ENCODE measurements at places on chromosomes 5 and 9.

DNA sequence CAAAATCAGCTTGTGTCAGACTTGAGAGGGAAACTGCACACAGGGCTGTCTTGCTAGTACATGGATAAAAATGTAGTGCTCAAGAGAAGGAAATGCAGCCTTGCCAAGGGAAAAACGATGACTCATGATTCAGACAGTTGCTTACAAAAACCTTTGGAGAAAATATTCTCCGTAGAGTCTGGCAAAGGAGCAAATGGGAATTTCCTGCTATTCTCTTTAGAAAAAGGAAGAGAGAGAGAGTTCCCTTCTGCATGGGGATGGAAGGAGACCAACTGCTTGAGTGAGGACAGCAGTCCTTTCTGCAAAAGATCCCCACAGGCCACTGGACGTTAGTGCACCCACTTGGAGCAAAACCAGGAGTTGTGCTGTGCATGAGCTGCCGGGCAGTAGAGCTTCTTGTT, 7.6 kb downstream of the IFNB1 start:
- no peak for DNase-seq

- no peak for DNase-seq
These were observed 18.2 kb upstream of the ZNF618 start for GRCh38 chr9:113857875-113858274.

DNA sequence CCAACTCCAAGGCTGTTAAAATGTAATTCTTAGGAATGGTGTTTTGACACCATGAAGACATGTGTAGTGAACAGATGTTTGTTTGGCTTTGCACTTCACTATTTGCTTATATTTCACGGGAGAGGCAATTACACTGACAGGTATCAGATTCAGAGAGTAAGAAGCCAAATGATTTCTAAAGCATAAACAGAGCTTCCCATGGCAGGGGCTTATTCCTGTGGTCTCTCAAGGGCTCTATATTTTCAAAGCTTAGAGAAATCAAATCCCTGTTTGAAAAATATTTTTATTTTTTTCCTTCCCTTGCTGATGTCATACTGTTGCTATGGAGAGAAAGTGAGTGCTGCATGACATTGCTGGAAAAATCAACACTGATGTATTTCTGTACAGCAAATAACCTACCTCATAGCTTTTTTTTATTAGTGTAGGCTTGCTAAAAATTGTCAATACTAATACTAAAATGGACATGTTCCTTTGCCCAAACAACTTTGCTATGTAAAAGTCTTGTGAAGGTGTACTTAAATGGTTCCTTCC, 161.4 kb downstream of the GIN1 start:
- no peak for DNase-seq

DNA sequence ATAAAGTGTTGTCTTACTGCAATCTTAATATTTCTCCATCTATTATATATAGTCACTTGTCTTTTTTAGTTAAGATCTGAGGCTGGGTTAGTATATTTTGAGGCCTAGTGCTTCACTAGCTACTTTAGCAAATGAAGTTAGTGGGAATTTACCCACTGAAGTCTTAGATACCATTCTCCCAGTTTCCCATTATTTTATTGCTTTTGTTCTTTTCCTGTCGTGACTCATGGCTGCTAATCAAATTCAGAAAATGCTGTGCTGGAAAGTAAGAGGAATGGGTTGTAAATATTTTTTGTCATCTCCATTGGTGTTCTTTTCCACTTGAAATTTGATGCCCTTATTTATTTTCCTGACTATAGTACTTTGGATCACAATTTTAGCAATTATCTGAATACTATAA, 14.2 kb downstream of the TCERG1 start:
- DNase-seq, result no peak

- no peak for DNase-seq
These were observed 422.7 kb downstream of the TLE1 start for GRCh38 chr9:81266674-81267073.

- no peak for DNase-seq
These were observed 133.6 kb upstream of the IER5L start for GRCh38 chr9:129311643-129312042.

DNA sequence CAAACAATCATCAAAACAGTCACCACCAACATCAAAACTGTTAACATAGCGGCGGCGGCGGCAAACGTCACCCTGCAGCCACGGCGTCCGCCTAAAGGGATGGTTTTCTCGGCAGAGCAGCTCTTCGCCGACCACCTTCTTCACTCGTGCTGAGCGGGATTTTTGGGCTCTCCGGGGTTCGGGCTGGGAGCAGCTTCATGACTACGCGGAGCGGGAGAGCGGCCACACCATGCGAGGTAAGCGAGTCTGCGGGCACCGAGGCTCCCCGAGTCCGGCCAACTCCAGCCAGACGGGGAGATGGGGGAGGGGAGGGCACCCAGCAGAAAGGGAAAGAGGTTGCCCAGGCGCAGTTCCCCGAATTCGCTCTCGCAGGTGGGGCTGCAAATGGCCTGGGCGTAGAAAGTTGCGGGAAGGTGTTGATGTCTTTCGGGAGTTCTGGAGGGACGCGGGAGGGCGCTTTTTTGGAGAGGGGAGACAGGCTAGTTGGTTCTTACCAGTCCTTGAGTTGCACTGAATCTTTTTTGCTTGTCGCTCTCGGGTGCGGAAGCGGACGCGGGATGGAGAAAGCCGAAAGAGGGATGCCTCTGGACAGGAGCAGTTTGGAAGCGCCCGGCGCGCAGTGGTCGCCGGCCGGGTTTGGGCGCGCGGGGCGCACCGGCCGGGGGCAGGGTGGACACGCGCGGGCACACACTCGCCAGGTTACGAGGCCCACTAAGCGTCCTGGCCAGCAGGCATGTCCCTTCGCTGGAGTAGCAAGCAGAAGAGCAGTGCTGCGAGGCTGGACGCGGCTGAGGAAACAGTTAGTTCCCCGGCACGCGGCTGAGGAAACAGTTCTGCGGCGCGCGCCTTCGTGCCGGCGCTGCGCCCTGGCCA, 849 bp downstream of the RORB start:
- DNase-seq, result no peak

GRCh38 chr5:150148117-150148927, 7.3 kb downstream of the PDGFRB start:
- no peak for DNase-seq

DNA sequence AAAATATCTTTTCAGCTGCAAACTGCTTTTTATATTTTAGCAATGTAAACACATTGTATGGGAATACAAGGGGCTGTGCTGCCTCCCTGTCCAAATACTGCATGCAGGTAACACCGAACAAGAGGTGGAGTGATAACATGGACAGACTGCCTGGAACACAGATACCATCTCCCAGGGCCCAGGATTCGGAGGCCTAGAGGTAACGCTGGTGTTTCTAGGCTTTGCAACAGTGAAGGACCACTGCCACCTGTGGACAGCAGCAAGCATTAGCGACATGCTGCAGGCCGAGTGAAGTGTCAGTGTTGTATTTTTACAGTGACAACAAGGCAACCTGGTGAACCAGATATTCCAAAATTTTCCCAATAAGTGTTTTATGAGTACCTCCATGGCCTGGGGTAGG, 379.1 kb downstream of the DMRT2 start:
- no peak for DNase-seq

DNA sequence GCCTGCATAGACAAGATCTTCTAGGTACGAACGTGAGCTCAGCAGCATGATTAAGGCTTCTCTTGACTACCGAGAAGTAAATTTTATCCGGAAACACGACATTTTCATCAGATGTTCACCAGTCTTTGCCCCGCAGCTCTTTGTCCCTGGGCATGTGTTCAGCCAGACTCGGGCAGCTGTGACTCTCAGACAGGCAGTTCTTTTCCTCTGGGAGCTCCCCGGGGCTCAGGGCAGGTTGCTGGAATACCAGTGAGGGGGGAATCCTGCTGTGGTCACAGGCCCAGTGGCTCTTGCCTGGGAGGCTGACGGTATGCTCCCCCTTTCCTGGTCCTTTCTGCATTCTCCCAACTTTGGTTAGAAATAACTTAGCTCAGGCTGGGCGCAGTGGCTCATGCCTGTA, 186.1 kb downstream of the GNA14 start:
- DNase-seq, result no peak

- DNase-seq, result no peak
These were observed 212.0 kb upstream of the POU5F2 start for GRCh38 chr5:93953442-93953841.

- no peak for DNase-seq
These were observed 51.9 kb downstream of the NIPAL4 start for GRCh38 chr5:157511651-157512644.

DNA sequence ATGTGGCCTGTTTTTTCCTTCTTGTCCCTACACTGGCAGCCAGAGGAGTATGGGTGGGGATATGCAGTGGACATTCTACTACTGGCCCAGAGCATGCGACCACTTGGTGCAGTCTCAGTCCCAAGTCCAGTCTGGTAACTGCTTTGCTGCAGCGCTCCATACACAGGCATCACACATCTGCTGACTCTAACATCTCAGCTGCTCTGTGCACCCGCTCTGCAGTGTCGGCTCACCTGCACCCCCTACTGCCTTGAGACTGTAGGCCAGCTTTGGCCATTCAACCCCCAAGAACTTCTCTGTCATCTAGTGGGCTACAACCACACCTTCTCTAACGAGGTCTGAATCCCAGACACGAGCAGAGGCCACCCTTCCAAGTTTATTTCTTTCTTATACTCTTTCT, 46.4 kb upstream of the SLCO6A1 start:
- DNase-seq, result no peak

DNA sequence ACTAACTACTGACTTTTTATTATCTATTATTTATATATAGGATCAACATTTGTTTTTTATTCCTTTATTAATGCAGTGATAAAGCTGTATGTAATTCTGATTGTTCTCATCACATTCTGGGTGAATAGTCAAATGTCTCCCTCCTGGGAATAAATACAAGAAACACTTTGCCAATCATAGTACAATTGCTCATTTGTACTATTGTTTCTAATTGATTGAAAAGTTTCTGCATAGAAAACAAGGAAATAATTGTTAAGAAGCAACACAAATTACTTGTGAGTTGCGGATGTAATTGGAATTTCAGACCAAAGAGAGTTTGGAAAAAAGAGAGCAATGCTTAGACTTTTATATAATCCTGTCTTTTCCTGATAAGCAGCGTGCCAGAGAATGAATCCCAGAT, 1013.9 kb downstream of the EFNA5 start:
- no peak for DNase-seq

DNA sequence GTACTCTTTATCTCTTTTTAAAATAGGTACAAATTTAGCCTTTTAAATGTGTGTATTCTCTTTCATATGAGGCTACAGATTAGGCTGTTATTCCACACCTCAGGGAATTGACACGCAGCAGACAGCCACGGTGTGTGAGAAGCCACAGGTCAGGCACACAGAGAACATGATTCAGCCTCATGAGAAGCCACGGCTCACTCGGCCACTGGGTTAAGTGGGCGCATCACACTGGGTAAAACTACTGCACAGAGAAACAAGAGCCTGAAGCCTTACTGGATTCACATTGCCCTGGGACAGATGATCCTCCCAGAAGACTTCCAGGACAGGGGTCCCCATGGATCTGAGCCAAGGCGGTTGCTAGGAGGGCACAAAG, 28.2 kb downstream of the LPCAT1 start:
- no peak for DNase-seq

DNA sequence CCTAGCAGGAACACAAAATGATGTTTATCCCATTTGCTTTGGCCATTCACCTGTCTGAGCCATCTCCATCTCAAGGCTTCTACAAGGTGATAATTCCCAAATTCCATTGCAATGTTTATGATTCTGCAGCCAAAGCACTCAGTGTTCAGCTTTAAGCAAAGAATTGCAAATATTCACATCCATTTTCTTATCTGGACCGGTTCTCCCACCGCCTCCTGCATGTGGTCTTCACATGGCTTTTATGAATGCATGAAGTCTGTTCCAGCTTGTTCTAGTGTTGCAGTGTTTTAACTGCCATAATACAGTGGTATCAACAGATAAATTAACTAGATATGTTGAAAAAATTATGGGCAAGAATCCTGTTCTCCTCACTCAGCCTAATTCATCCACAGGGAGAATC, 443.0 kb upstream of the KLF4 start:
- no peak for DNase-seq

DNA sequence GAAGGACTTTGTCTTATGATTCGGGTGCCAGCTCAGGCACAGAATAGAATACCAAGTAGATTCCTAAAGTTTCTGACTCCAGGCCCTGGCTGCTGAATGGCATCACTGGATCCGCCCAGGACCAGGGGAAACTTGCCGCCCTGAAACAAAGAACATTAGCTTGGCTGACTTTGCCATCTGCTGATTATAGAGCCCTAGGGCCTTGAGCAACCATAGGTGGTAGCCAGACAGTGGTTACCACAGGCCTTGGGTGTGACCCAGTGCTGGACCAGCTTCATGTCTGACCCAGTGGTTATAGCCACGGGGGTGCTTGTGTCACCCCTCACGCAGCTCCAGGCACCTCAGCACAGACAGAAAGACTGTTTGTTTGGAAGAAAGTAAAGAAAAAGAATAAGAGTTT, 62.7 kb downstream of the SSBP2 start:
- DNase-seq, result no peak
